ENCODE measurements at places on chromosomes 2 and 18.
A peak's percentile ranks its signal among the peaks of the same experiment; 100 is the strongest.

DNA sequence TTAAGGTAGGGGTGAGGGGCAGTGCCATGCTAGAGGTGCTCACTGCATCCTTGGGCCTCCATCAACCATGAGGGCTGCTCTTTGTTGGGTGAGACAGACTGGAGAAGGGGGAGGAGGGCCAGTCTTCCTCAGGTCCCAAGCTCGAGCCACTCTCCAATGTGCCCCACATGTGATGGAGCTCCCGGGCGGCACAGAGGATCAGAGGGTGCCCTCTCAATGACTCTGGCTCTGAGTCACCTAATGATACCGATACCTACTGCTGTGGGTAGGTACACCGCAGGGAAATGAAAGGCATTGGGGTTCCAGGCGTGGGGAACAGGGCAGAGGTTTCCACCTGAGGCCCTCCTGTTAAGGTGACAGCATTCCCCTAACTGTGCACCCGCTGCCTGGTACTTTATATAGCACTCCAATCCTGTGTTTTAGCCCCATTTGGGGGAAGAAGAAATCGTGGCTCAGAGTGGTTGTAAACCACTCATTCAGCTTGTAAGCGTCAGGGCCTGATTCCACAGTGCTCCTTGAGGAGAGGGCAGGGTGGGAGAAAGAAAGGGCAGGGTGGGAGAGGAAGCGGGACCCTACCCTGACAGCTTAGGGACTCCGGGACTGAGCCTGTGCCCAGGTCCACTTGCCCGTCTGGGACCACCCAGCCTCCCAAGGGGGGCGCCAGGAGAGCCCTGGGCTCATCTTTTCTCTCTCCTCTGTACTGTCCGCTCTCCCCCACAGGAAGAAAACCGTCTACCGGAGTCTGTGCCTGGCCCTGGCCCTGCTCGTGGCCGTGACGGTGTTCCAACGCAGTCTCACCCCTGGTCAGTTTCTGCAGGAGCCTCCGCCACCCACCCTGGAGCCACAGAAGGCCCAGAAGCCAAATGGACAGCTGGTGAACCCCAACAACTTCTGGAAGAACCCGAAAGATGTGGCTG lies 1.8 kb downstream of the B3GNT7 start:
- no peak for DNase-seq

GRCh38 chr2:110173523-110173922 lies 31.3 kb downstream of the NPHP1 start:
- no peak for DNase-seq

DNA sequence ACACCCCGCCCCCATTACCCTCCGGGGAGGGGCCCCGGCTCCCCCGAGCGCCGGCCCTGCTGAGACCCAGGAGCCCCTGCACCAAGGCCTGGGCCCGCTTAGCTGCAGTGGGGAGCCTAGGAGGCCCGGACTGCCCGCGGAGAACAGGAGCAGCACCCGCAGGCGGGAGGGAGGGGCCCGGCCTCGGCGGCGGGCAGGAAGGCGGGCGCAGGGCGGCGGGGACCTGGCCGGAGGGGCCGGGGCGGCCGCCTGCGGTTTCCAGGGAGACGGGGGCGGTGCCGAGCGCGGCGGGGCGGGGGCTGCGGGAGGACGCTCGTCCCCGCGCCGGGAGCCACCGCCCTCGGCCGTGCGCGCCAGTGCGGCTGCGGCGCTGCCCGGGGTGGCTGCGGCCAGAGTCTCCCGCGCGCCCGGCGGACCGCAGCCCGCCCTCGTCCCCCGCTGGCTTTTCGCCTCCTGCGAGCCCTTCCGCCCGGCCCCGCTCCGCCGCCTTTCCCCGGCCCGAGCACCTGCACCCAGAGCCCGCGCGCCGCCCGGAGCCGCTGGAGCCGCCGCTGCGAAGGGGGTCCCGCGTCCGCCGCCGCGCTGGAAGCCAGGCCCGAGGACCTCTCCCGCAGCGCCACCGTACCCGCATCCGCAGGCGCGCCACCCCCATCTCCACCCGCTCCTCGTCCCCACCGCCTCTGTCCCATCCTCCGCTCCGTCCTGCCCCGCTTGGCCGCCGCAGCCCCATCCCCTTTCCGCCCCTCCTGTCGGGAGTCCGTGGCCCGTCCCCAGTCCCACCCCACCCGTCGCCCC lies 17.2 kb downstream of the GPC1 start:
- peak; percentile 62 for DNase-seq

DNA sequence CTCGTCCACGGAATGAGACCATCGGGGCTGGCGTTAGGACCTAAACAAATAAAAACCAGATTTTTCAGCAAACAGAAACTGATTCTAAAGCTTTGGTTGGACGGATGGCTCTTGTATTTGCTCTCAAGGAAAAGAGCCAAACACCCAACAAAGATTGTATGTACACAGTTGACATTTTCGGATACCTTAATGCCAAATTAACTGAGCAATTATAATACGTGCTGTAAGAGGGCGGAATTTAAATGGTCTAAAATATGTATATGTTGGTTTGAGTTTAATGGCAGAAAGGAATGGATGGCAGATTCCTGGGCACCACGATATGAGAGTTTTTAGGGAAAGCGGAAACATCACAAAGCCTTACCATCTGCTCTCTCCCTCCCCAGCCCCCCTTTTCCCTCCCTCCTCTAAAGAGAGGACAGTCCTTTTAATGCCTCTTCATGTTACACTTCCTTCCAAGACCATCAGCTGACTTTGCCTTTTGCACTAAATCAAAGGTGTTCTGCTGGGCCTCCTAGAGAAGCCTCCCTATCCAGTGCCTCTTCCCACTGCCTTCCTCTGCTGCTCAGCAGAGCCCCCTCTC lies 33.3 kb downstream of the STAT1 start:
- no peak for DNase-seq

- DNase-seq: no peak
These were observed 322.0 kb downstream of the PRKCE start for GRCh38 chr2:45973426-45973825.

GRCh38 chr2:171100370-171100769 lies 60.3 kb downstream of the TLK1 start:
- no peak for DNase-seq

GRCh38 chr2:128292599-128293425 lies 25.9 kb downstream of the HS6ST1 start:
- no peak for DNase-seq

DNA sequence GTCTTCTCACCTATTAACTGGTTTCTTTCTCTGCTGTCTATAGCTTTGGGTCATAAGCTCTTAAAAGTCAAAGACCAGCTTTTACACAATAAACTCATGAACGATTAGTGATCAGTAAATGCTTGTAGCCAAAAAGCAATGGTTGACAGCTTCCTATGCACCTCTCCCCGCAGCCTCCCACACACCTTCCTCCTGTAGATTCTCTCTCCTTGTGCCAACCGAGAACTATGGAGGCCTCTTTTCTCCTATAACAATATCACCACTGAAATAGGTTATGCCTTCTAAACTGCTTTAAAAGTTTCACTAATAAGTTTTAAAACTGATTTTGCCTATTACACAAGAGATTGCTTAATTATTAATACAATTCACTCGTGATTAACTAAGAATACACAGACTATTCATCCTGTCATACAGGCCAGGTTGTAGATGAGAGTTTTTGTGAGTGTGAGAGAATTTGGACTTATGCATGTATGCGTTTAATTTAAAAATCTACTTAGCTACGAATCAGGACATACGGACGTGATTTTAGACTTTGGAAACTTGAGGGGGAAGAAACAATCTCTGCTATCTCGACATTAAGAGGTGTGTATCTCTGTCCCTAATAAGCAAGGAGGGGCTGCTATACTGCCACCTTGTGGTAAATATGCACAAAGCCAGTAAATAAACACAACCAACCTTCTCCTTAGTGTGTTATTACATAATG lies 229.1 kb upstream of the RBBP8 start:
- DNase-seq: peak; percentile 67

- DNase-seq: no peak
These were observed 182.4 kb downstream of the NEDD4L start for GRCh38 chr18:58226429-58226828.

DNA sequence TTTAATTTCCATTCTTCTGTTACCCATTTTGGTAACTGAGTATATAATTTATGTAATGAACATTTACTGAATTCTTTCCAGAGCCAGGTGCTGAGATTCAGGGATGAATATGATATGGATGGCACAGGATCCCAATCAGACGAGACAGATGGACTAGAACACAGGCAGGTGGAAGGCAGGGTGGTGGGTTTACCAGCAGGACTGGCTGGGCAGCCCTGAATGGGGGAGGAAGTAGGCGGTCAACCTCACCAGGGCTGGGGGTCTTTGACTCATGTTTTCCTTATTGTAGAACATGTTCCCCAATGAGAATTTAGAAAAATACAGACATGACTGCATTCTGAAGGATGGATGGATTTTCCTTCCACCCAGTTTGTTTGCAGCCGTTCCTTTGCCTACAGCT lies 80.3 kb downstream of the CIB4 start:
- no peak for DNase-seq

DNA sequence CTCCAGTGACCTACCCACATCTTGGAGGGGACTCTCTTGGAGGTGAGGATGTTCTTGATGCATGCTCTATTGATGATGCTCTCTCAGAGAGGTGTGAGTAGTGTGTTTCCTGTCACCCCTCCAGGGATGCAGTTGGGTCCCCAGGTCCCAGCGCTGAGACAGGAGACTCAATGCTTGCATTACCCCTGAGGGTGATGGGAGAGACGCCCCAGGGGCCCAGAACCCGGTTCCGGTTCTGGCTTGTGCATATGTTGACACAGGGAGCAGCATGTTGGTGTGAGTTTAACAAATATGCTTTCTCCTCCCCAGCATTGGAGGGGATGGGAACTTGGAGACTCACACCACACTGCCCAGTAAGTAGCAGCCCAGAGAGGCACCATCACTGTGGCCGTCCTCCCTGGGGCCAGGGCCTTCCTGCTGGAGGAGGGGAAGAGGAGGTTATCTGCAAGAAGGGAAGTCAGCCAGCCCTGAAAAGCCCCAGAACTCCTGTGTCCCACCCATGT lies 124.5 kb downstream of the PLB1 start:
- no peak for DNase-seq

- DNase-seq: no peak
These were observed 31.1 kb upstream of the STK39 start for GRCh38 chr2:168278424-168278888.

DNA sequence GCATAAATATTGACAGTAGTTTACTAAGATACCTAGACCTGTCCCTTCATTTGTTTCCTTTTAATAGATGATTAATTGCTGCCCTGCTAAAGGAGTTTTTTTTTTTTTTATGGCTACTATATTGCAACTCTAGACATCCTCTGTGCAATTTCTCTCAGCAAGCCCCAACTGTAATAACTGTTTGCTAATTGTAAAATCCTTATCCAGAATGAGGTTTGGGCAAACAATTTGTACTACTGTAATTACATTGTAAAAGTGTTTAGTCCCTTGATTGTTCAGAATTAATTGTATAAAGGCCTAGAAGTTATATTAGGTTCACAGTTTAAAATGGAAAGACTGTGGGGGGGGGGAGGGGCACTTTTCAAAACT lies 3.7 kb upstream of the MEIS1 start:
- DNase-seq: no peak

GRCh38 chr2:196376984-196377877 lies 205.9 kb upstream of the STK17B start:
- DNase-seq: no peak

- DNase-seq: no peak
These were observed 22.0 kb upstream of the PNO1 start for GRCh38 chr2:68135448-68136320.

GRCh38 chr18:36454848-36455458 lies 157.4 kb downstream of the FHOD3 start:
- no peak for DNase-seq

DNA sequence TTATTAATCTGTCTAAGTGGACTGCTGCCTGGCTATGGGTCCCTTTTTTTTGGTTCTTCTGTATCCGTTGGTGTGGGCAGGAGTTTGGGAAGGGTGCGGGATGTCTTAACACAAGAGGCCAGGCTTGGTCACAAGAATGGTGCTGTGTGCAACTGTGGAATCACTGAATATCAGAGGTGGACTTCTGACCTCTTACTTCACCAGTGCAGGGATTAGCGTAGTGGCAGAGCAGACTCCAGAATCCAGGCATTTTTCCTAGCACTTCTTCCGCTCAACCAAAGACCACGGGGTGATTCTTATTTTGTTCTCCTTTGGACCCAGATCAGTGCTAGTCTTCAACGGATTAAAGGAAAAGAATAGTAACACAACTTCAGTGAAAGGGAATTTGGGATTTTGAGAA lies 254.3 kb upstream of the TNP1 start:
- no peak for DNase-seq

- no peak for DNase-seq
These were observed 21.5 kb upstream of the FSHR start for GRCh38 chr2:49175831-49176230.

GRCh38 chr2:27720004-27720551 lies 51.4 kb upstream of the MRPL33 start:
- peak; percentile 93 for DNase-seq

GRCh38 chr2:8249141-8249540 lies 432.7 kb upstream of the ID2 start:
- DNase-seq: no peak

DNA sequence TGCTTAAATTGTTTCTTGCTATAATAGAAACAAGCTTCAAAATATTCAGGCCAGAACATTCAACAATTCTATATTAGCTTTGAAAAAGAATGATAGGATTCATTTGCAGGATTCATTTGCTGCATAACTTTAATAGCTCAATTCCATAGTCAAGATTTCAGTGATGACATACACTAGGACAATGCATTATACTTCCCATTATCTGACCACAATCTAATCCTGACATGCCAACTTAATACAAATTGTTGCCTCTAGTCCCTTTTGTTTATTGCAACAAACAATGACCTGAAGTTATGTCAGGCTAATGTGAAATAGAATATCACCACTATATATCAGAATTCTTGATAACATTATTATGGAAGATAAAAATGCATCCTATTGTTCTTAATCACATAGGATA lies 169.4 kb downstream of the DNAH7 start:
- no peak for DNase-seq

GRCh38 chr2:2708575-2709430 lies 377.7 kb upstream of the MYT1L start:
- no peak for DNase-seq

- DNase-seq: no peak
These were observed 75.9 kb upstream of the CAB39 start for GRCh38 chr2:230636684-230637271.

DNA sequence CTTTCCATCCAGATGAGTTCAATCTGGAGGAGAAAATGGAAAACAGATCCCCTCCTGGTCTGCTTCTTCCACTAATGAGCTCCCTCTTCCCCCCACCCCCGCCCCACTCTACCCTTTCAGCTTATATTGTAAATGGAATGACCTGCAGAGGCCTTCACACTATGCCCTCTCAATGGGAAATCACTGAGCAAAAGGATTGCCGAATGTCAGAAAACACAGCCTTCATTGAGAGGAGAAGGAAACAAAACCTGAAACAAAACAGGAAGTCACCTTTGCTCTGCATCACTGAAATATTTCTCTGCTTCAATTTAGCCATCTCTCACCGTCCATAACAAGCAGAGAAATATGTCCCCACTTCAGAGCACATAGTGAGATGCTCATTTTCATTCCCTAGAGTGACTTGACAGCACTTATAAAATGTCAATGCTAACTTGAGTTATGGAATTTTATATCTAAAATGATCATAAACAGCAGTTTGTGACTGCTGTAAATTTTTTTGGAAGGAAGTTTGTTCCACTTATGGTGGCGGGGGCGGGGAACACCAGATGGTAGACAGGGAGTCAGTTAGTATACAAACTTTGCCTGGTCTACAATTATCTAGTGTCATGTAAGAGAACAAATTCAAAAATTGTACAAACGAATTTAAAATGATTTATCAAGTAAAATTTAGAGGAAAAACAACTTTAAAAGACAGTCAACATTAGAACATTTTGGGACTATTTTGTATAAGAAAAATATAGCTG lies 1.8 kb upstream of the FRZB start:
- DNase-seq: no peak

- DNase-seq: no peak
These were observed 178.8 kb upstream of the HS6ST1 start for GRCh38 chr2:128497461-128497860.
